Endothelial cell of umbilical vein (primary cell): ENCODE measurements at places on chromosomes 7 and 10.

DNA sequence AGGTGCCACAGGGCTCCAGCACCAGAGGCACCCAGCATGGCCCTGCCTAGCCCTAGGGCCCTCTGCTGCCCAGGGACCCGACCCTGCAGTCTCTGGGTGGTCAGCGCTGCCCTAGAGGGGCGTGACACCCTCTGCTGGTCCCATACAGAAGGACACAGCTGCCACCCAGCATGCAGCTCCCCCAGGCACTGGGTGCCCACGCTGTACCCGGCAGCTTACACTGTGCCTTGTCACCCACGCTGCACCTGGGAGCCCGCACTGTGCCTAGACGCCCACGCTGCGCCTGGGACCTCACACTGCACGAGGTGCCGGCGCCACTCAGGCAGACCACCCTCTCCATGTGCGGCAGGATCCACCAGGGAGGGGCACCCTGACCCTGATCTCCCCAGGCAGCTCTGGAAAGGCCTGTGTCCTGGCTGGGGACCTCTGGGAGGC, 55.2 kb downstream of the PWWP2B start:
- DNase-seq: no peak

DNA sequence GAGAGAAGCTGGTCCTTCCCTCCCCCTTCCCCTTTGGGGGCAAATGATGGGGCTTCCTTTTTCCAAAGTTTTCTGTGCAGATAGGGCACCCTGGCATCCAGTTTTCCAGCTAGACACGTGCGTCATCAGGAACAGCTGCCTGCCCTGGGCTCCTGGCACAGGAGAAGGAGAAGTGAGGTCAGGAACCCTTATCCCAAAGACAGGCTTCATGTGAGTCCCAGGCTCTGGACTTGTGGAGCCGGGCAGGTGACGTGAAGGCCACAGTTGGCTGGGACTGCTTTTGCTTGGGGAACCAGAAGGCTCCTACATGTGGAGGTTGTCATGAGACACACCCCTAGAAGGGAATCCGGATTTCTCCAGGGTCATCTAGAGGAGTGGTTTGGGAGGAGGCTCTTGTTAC, 66.5 kb downstream of the RBM20 start:
- DNase-seq: no peak

GRCh38 chr10:29028486-29028885, 260.4 kb upstream of the LYZL1 start:
- no peak for DNase-seq

- peak; percentile 24 for DNase-seq
These were observed 58.9 kb upstream of the LBX1 start for GRCh38 chr10:101287997-101288635.

GRCh38 chr10:112650588-112651030, 203.6 kb downstream of the VTI1A start:
- peak; percentile 68 for DNase-seq

- DNase-seq: peak; percentile 30
These were observed 515 bp downstream of the RALA start for GRCh38 chr7:39623732-39624441.
